ENCODE measurements at places on chromosomes 12 and 14.

DNA sequence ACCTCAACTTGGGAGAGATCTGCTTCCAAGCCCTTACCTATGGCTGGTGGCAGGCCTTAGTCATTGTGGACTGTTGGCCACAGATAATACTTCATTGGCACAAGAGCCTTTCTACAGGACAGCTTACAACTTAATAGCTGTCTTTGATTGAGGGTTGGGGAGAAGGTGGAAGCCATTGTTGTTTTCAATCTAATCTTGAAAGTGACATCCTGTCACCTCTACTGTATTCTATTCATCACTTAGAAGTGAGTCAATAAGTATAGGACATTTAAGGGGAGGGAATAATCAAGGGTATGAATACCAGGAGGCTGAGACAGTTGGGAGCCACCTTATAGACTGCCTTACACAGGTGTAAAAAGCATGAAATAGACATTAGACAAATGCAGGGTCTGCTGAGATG, 906.3 kb downstream of the NRXN3 start:
- DNase-seq = no peak

- peak; percentile 59 for DNase-seq
Observed at GRCh38 chr12:41034686-41035085, 153.4 kb upstream of the PDZRN4 start.

- no peak for DNase-seq
Observed at GRCh38 chr12:95966287-95966870, 23.2 kb downstream of the AMDHD1 start.

- no peak for DNase-seq
Observed at GRCh38 chr12:104353012-104353981, 49.8 kb downstream of the EID3 start.

DNA sequence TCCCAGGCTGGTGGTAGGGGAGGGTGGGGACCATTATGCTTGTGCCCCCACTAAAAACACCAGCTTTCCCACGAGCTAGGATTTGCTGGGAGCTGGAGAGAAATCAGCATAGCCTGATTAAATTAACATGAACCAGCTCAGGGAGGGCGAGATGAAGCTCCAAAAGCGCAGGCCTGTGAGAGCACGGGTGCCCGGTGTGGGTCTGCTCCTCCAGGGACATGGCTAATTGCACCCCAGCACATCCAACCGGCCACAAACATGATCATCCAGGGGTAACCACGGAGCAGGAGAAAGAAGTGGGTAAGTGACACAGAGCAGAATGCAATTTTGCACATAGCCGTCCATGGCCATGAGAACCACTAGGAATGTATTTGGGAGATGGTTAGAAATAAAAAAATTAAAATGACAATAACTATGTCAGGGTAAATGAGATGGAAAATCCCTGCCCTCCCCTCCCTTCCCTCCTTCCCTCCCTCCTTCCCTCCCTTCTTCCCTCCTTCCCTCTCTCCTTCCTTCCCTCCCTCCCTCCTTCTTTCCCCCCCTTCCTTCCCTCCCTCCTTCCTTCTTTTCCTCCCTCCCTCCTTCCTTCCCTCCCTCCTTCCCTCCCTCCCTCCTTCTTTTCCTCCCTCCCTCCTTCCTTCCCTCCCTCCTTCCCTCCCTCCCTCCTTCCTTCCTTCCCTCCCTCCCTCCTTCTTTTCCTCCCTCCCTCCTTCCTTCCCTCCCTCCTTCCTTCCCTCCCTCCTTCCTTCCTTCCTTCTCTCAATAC, 26.9 kb downstream of the CLMN start:
- DNase-seq = no peak

GRCh38 chr14:63465347-63465746, 77.8 kb downstream of the PPP2R5E start:
- DNase-seq = no peak

- DNase-seq = peak; percentile 67
Observed at GRCh38 chr12:104877103-104877705, 80.9 kb downstream of the SLC41A2 start.

DNA sequence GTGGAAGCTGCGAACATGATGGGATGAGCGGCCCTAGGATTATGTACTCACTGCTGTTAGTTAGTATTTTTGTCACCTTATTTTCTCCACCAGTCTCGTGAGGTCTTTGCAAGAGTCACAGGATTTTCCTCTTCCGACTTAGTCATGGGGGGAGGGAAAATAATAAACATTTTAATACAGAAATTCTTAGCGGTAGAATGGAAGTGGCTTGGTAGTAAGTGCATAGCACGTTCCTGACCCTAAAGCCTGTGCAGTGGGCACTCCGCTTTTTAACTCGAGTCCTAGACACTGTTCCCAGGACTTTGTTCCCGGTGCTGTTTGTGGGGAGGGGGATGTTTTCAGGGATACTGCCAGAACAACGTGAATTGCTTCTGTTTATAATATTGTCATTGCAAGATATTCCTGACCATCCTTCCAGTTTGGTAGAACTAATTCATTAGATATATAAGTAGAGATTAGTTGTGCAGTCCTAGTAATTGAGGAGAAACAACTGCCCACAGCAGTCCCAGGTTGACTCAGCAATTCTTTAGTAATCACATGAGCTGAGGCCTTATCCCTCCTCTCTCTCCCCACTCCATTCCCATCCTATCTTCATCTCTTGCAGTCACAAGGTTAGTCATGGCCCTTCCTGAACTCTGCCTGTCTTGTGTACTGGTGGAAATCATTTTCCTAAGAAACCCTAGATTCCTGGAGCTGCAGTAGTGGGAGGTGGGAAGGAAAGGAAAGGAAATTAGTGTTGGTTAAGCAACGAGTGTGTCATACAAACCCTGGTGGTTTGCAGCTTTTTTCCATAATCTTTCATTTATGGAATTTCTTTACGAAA, 799 bp downstream of the SLC38A6 start:
- DNase-seq = peak; percentile 81

GRCh38 chr14:61227884-61228591, 53.1 kb downstream of the TMEM30B start:
- no peak for DNase-seq

- no peak for DNase-seq
Observed at GRCh38 chr12:102806110-102806509, 110.9 kb downstream of the PAH start.
